Activated CD4-positive, alpha-beta T cell treated with anti-CD3 and anti-CD28 coated beads, Interleukin-2, amount 50 U/mL, for 4 hours (primary cell): ENCODE measurements at places on chromosomes 7 and 10.
A peak's percentile ranks its signal among the peaks of the same experiment; 100 is the strongest.

- no peak for DNase-seq
Observed at GRCh38 chr7:78368771-78369170, 570.2 kb downstream of the PHTF2 start.

GRCh38 chr10:6936931-6937330 lies 356.9 kb upstream of the PRKCQ start:
- DNase-seq = no peak

DNA sequence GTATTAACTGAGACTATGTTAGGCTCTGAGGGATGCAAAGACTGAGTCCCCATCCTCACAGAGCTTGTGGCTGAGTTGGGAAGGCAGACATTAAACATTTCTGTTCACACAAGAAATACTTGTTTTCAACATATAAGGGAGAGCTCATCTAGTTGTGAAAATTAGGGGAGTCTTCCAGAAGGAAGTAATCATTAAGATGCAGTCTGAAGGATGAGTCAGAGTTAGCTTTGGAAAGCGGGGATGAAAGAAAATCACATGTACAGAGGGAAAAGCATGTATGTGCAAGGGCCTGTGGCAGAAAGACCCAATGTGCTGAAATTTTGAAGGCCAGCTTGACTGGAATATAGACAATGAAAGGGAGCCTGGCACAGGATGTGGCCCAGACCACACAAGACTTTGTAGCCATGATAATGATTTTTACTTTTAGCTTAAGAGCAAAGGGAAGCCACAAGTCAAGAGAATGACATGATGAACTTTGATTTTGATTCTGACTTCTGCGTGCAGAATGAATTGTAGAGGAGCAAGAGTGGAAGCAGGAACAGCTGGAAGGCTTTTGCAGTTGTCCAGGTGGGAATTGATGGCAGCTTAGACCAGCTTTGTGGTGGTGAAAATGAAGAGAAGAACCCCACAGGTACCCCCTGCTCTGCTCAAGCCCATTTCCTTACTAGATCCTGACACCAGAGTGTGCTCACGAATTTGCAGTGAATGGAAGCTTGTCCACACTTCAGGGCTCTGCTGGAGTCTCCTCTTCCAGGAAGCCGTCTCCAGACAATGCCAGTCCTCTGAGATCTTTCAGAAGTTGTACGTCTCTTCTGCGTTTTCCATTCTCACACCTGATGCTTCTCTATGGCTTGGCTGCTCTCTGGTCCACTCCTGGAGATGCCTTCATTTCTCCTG lies 115.6 kb downstream of the ATXN7L1 start:
- DNase-seq = no peak

DNA sequence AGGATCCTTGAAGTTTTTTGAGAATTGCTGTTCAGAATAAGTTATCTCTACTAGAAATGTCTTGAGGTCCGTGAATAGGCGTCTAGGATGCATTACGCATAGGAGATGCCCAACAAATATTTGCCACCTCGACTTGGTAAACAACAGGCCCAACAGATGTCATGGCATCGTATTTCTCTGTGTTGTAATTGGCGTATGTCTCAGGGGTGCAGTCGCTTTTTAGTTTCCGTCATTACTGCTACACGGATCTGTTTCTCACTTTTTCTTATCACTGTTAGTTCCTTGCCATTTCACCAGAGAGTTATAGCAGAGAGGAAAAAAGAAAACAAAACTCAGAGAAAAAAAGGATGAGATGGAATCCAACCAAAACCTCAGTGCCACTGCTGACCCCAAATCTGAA lies 73.0 kb upstream of the SFMBT2 start:
- no peak for DNase-seq

DNA sequence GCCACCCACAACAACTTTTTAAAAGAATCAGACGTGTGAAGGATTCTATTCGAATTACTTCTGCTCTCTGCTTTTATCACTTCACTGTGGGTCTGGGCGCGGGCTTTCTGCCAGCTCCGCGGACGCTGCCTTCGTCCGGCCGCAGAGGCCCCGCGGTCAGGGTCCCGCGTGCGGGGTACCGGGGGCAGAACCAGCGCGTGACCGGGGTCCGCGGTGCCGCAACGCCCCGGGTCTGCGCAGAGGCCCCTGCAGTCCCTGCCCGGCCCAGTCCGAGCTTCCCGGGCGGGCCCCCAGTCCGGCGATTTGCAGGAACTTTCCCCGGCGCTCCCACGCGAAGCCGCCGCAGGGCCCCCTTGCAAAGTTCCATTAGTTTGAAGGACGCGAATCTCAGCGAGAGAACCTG lies 461 bp upstream of the HTRA1 start:
- no peak for DNase-seq

GRCh38 chr7:116317907-116318306 lies 107.6 kb downstream of the TES start:
- DNase-seq = no peak

DNA sequence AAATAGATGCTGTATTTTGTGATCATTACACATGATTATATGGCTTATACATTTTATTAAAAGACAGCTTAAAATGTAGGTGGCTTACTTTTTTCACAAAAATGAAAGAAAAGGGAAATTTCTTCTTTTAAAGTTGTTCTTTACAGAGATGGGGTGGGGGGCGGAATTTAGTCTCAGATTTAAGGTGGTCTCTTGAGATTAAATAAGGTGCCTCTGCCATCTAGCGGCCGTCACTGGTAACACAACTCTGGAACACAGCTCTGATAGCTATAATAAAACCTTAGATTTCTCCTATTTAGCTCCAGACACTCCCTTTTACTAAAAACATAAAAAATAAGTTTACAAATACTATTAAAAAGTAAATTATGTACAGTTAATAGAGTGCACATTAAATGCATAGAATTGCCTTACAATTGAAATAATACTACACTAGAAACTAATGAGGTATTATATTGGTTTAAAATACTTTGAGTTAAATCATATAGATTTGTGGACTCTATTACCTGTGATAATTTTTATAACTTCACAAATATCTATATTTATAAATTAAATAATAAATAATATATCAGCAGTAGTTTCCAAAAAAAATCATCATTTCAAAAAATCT lies 210.9 kb downstream of the DGKB start:
- DNase-seq = peak; percentile 26

DNA sequence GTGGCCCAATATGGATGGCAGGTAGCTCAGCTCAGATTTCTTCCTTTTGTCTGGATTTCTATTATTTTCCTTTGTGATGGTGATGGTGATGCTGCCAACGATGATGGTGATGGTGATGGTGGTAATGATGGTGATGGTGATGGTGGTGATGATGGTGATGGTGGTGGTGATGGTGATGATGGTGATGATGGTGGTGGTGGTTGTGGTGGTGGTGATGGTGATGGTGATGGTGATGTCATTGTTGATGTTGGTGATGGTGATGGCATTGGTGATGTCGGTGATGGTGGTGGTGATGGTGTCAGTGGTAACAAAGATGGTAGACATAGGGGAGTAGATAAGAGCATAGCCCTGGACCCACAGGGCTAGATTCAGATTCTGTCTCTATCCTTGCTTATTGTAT lies 25.4 kb downstream of the TTYH3 start:
- DNase-seq = no peak

DNA sequence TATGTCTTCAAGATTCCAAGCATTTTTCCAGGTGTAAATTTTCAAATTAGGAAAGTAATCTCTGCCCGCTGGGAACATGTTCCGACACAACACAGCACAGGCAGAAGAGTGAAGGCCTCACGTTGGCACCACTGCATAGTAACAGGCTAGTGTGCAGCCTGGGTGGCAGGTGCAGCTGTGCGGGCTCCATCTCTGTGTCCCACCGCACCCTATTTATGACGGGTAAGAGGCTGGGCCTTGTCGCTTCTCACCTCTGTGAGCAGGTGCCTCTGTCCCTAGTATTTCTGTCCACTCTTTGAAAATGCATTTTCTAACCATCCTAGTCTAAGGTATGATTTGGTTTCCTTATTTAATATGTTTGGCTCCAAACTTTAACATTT lies 24.1 kb downstream of the VIPR2 start:
- no peak for DNase-seq

GRCh38 chr10:32388258-32389027 lies 41.5 kb upstream of the EPC1 start:
- no peak for DNase-seq

DNA sequence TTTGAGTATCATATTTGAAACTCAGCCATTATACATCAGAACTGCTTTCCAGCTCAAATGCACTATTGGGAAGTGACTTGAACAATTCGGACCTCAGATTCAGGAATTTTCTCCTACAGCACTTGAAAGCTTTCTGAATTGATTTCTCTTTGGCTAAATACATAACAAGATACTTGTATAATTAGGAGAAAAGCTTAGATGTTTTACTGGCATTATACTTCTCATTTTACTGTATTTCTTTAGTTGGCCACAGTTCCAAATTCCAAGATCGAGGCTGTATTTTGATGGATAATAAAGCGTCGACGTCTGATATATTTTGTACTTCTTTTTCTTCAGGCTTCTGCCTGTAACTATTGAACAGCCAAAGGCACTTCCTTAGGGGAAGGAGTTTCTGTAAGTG lies 26.7 kb upstream of the LYZL2 start:
- DNase-seq = no peak

DNA sequence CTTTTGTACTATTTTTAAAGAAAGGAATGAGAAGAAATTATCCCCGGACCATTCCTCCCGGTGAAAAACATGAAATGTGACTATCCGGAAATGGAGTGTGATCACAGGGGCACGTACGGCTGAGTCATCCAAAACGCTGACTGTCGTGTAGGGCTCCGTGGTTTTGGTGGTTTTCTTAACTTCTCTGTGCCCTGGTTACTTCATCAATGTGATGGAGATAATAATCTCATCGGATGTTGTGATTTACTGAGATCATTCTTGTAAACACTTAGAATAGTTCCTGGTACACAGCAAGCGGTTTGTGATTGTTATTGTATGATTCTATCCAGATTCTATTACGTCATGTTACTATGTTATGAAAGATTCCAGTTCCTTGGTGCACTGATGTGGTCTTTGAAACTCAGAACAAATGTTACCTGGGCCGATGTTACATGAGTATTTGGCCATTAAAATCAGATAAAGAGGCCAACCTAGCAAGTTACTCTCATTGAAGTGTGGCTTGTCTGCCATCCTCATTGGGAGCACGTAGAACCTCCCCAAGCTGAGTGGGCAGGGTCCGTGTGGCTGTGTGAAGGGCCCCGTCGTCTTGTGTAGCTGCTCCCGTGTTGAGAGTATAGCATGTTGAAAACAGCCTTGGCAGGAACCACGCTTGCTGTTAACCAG lies 99.5 kb downstream of the CAMK1D start:
- DNase-seq = peak; percentile 69

GRCh38 chr7:155066417-155066950 lies 3.6 kb upstream of the HTR5A start:
- no peak for DNase-seq

- no peak for DNase-seq
Observed at GRCh38 chr7:98976396-98977185, 98.3 kb downstream of the TRRAP start.

DNA sequence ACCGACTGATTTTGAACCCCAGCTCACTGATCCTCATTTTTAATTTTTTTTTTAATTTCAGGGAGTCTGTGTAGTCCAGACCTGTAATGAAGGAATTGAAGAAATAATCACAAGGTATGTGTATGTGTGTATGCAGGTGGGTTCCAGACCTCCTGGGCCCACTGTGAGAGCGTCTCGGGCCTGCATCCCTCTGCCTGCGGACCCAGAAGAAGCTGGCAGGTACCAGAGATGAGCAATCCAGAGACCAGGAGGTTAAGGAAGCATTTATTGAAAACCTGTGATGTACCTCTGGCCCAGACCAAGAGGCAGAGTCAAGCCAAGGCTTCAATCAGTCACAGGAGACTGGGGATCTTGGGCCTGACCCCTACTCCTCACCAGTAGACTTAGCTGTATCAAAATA lies 10.8 kb downstream of the SYCE1 start:
- DNase-seq = no peak

- DNase-seq = no peak
Observed at GRCh38 chr7:77580762-77581350, 43.8 kb downstream of the PTPN12 start.

DNA sequence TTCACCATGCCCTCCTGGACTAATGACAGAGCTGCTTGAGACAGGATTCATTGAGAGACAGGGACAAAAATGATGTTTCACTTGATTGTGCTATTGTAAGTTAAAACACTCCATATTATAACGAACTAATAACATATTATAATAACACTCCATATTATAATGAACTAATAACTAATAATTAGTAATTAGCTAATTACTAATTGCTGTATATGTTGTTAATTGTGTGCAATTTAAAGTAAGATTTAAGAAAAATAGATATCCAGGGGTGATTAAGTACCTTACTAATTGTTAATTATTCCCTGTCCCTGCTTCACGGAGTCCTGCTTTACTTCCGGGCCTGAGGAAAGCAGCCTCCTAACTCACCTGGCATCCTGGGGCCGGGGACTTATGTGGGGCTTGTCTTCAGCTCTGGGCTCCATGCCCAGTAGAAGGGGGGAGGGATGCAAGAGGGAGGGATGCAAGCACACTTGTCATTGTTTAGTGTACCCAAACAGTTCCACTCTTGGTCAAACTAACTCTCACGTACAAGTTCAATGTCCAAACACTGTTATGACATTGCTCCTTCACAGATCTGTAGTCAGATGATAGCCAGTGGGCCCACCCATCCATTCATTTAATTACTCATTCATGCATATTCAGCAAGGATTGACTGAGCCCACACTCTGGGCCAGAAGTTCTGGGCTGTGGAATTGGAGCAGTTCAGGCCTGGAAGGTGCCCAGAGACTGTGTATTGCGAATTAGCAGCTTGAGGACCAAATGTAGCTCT lies 53.8 kb downstream of the COL13A1 start:
- DNase-seq = no peak

DNA sequence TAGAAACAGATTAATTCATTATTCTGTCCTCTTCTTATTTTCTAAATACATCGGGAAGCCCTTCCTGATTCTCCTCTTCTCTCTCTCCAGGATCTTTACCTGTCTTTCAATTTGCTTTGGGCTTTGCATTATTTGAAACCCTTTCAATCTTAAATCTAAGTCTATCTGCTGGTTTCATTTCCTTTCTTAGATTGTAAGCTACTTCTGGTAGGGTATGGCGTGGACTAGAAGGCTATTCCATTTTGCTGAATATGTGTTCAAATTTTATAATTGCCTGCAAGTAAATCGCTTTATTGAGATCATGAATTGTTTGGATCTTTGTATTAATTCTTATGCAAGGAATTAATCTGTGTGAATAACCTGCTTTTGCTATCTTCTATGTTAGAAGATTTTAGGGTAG lies 11.1 kb downstream of the STAM start:
- no peak for DNase-seq

DNA sequence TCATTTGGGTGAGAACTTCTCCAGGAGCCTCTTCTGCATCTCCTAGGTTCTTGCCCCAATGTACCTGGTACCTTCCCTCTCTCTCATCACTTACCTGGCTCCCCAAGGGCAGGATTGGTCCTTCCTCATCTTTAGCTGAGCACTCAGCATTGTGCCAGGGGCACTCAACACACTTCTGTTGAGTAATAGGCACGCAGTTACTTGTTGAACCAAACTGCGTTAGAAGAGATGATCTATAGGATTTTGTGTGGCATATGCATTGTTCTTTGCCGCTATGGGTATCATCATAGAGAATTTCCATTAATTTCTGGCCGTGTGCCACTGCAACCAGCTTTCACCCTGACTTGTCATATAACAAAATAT lies 16.4 kb downstream of the TBXAS1 start:
- DNase-seq = no peak
